Activated naive CD4-positive, alpha-beta T cell (primary cell): ENCODE measurements at places on chromosomes 2 and 18.

DNA sequence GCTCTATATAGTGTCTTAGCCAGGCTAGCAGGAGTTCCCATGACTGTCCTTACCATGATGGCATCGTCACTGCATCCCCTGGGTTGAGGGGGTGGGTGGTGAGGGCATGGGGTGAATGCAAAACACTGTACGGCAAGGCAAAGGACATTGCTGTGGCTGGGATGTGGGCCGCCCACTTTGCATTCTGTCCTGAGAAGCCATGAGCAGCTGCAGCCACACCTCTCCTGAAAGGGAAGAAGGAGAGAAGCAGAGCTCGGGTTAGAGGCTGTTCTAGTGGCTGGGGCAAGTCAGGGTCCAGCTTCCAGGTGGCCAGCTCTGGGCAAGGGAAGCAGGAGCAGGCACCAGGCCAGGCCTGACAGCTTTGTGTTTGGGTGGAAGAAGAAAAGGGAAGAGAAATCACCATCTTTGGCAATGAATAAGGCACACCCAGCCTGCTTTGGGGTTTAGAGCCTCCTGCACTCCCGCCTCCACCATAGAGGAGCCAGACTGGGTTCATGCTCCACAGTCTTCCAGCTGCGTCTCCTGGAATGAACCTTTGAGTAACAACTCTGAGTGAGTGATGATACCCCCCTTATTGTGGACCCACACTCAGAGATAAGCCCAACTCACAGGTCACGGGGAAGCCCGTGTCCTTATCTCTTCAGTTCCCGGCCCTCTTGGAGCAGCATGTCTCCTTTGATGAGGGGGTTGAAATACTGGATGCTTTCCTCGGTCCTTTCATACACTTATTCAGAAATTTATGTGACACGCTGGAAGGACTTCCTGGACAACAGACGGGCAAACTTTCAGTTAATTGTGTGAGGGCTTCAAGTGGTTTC is 63.4 kb downstream of the INPP4A start:
- no peak for DNase-seq

DNA sequence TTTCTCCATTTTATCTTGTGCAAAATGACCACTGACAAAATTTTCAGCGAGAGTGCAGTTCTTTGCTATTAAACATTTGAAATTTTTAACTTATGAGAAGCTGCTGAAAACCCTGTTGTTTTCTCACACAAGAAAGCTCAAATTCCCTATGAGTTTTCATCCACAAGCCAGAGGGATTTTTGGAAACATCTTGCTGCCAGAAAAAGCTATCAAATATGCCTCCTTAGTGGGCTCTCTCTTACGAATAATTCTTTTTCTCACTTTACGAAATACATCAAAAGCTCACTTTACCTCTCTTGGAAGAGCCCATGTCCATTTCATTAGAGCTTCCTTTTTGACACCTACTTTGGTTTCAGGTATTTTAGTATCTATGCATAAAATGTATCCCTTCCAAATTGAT is 202.9 kb downstream of the KCNH7 start:
- no peak for DNase-seq

GRCh38 chr2:21250673-21251072 is 126.9 kb downstream of the TDRD15 start:
- no peak for DNase-seq

- DNase-seq, result no peak
Observed at GRCh38 chr2:126849991-126850535, 48.6 kb upstream of the TEX51 start.

DNA sequence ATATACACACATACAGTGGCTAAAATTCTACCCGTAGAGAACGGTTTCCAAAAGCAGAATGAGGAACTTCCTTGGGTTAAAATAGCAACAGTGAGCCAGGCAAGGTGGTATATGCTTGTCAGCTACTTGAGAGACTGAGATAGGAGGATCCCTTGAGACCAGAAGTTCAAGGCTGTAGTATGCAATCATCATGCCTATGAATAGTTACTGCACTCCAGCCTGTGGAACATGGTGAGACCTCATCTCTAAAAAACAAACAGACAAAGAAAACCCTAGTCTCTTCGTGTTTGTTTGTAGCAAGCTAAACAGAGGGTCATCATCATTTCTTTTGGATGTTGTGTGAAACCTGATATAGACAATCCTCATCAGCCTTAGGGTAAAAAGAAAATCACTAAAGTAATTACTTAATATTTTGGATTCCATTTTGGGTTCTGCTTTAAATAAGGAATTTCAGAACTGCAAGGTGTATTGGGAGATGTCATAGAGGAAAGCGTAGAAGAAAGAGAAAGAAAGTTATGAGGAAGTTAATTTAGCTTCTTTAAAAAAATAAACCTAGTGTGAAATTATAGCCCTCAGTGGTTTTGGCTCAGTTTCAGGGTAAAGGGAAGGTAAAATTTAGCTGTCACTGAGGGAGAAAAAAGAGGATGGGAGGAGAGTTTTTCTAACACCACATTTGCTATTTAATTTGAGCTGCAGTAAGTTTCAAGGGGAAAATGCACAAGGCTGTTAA is 46.5 kb downstream of the PLEK start:
- no peak for DNase-seq

- no peak for DNase-seq
Observed at GRCh38 chr2:174473796-174474195, 13.0 kb downstream of the GPR155 start.

DNA sequence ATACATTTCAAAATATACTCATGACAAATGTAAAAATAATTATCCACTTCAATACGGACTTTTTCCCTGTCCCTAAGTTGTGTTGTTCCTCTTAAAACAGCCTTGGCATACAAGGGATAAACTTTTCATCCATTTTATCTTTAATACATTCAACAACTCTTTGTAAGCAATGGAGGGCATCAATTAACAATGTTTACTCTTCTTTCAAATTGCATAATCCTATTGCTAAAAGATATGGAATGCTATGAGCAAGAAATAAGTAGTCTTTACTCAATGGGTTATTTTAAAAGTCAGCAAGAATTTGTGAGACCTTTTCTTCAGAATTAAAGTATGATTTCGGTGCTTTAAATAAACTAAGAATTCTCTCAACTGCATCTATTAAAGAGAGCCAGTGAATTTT is 41.9 kb downstream of the SCN9A start:
- DNase-seq, result no peak

DNA sequence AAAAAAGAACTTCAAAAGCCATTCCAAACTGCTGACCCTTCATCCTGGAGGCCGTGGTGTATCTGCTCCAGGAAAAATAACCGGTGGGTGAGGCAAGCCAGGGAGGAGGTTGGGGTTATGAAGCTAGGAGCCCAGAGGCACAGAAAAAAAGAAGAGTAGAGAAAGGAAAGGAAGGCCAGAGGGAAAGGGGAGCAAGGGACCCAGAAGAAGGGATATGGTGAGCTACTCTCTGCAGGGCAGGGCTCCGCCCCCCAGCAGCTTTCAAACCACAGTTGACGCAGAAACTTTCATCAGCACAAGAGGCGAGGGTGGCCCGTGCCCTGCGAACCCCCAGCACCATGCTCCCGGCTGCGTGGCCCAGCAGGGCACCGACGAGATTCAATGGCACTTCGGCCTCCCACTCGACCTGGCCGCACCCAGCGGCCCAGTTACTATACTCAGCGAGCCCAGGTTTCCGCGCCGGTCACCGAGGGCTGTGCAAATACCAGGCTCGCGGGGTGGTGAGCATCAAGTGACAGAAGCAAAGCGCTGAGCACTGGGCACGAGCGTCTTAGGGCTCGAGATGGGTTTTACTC is 665 bp downstream of the MCM6 start:
- DNase-seq, result peak; percentile 56

- no peak for DNase-seq
Observed at GRCh38 chr2:213740453-213740852, 456.2 kb downstream of the SPAG16 start.

DNA sequence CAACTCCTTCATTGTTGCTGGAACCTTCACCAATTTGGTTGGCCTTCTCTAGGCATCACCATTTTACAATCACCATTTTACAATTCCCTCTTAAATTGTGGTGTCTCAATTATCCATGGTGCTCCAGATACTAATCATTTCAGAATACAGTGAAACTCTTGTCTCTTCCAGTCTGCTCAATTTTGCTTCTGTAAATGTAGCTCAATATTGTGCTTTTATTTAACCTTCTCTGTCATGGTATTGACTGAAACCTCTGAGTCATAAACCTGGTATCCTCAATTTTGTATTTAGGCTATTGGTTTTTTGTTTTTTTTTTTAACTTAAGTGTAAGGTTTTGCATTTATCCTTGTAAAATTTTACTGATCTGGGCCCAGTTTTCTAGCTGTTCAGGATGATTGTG is 16.1 kb downstream of the STRADB start:
- DNase-seq, result no peak

- DNase-seq, result no peak
Observed at GRCh38 chr2:24873619-24874018, 46.4 kb downstream of the ADCY3 start.

DNA sequence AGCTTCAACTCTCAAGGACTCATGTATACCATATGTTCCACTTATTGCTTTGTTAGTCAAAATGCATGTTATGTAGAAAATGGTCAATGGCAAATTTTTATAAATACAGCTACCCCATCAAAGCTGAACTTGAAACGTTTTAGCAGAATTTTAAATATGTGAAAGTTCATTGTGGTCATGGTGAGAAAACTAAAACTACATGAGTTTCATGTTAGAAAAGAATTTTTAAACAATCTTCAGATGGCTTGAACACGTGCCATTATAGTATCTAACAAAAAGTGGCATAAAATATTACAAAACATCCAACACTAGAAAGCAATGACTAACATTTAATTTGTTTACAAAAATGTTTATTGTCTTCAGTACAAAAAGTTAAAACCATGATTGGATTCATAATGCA is 246.0 kb upstream of the KCNJ3 start:
- no peak for DNase-seq

DNA sequence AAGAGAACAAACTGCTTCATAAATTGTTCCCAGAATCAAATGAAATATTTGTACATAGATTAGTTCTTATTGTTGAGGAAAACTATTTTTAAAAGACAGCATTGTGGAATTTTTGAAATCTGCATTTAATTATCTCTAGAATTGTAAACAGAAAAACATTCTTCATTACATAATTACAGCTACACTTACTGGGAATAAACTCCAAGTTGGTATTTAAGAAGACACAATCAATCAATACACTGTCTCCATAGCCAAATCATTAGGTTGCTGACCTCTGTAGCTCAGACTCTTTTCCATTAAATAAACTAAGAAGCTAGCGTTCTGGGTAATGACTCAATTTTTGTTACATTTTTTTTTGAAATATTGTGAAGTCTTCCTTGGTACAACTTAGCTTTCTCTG is 70.2 kb upstream of the PIEZO2 start:
- DNase-seq, result no peak

DNA sequence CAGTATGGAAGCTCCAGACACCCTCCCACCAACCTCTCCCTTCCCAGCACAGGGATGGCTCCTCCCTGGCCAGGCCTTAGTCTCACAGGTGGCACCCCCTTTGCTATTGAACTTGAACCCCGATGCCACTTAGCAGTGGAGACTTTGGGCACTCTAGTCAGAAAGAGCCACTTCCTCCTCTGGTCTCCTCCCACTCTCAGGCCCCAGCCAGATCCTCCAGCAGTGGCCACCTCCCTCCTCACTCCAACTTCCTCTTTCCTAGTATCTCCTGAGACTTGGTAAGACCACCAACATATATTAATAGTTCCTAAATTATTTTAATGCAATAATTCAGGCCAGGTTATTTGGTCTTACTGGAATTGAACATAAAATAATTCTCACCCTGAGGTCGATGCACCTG is 437.2 kb upstream of the ID2 start:
- no peak for DNase-seq

DNA sequence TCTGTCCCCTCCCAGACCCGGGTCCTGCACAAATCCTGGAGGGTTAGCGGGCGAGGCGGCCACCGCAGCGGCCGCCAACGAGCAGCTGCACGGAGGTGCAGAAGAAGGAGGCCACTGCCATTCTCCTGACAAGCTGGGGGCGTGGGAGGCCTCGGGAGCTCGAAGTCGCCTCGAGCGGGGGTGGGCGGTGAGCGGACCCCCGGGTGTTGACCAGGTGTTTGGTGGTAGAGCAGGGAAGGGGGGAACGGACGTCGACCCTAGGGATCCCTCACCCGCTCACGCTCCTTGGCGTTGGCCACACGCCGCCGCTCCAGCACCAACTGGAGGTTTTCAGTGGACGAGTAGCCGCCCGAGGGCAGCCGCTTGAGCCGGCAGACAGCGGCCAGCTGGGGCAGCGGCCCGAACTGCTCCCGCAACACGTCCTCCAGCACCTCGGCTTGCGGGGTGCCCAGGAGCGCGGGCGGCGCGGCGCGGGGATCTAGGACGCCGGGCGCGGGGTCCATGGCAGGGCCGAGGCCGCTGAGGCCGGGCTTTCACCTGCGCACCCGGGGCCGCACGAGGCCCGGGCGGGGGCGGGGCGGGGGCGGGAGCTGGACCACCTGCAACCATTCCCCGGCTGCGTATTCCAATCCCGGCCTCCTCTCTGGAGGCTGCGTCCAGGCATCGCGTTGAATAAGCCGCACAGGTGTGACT is at the start of gene FIGLA:
Gene FIGLA (minus strand): TSS at position 508 of the 693 bp plus-strand sequence. CDS start 5 bp downstream, at position 503.
- DNase-seq, result no peak

- DNase-seq, result no peak
Observed at GRCh38 chr18:47248604-47249313, 2.7 kb downstream of the SKOR2 start.

DNA sequence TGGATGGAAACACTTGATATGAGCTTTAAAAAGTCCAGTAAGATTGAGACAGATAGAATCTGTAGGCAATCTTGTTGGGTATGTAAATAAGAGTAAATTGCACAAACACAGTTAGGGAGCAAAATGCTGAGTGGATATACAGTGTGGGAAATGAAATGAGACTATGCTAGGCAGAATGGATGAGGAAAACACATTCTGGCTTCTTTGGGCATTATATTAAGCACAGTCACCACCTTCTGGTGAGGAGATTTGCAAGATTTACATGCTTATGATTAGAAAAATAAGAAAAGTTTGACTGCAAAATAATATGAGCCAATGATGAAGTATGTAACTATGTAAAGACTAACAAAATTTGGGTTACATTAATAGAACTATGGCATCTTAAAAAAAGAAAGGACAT is 2165.0 kb upstream of the CELF4 start:
- no peak for DNase-seq

DNA sequence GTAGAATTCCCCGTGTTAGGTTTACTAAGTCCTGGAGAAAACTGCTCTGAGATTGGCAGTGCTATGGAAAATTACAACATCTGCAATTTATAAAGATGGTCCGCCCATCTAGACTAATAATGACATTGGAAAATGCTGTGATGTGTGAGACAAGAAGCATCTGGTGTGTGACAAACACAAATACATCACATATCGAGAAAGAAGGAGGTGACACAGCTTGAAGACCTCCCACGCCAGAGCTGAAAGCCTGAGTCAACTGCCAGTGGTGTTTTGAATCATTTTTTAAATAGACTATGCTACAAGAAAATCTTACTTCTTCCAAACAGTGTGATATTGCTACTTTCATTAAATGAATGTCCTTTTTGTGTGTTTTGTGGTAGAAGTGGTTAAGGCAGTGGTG is 8.6 kb upstream of the ANO7 start:
- no peak for DNase-seq

DNA sequence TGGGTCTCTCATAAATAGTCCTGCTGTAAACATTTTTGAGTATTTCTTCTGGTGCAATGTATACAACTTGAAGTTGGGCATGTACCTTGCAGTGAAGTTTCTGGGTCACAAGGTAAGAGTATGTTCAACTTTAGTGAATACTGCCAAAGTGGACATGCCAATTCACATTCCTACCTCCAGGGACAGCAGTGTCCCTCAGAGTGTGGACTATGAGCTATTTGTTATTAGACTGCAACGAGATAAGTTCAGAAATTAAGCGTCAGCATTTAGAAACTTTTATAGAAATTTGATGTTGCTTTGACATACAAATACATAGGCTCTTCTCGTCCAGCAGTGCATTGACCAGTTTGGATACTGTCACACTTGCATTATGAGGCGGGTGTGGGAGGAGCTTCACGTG is 7.2 kb upstream of the ACKR3 start:
- DNase-seq, result no peak
